ENCODE measurements at places on chromosomes 4 and X.

- DNase-seq, result no peak
Measured at GRCh38 chr4:173845580-173845979, 315.6 kb upstream of the HAND2 start.

GRCh38 chrX:38089173-38089982 is 83.0 kb downstream of the SYTL5 start:
- DNase-seq, result no peak

DNA sequence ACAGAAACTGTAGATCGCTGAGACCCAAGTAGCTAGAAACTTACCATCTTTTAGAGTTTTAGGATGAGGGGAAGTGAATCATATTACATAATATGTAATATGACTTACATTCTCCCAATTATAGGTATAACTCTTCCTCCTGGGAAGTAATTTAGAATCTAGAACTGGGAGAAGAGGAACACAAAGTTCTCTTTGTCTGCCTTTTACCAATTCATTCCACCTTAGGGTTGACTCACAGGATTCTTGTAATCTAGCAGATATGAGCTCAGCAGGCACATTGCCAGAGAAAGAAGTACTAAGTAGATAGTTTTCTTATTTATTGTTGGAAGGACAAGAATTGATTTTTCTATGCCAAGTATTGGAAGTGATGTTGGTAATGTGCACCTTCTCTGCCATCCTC is 58.0 kb upstream of the CCSER1 start:
- no peak for DNase-seq

- no peak for DNase-seq
Measured at GRCh38 chr4:140691369-140691768, 64.8 kb downstream of the TBC1D9 start.

DNA sequence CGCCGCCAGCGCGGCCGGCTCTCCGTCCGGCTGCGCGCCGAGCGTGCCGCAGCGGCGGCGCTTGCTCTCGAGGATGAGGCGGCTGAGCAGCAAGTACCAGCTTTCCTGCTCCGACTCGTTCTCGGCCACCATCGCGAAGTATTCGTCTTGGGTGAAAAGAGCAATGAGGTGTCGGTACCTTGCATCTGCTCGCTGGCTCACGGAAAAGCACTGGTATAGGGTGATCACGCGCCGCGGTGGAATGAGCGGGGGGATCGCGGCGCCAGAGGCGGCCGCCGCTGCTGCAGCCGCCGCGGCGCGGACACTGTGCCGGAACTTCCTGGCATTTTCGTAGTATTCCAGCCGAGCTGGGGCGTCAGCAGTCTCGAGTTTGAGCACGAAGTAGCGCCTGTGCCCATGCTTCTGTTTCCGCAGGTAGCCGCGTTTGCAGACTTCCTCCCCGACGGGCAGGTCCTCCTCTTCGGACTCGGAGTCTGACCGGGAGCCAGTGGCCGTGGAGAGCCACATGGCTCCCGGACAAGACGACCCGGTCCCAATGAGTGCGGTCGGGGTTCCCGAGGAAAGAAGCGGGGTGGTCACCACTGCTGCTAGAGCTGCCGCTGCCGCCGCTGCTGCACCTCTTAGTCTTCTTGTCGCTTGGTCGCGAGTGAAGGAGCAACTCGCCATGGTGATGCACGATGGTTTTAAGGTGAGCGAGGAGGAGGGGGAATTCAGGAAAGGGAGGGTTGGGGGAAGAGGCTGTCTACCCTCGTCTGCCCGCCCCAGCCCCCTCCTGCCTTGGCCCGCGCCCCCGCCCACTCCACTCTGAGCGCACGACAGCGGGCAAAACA is 469 bp downstream of the IRS4 start:
- no peak for DNase-seq

Data from anterior cingulate cortex (tissue), 58 donors.